ENCODE measurements at places on chromosomes 3 and 15. TPM values are rescaled to one million over a fixed set of nuclear protein-coding genes. Genes with fewer than 3 reads are reported as not detected.

DNA sequence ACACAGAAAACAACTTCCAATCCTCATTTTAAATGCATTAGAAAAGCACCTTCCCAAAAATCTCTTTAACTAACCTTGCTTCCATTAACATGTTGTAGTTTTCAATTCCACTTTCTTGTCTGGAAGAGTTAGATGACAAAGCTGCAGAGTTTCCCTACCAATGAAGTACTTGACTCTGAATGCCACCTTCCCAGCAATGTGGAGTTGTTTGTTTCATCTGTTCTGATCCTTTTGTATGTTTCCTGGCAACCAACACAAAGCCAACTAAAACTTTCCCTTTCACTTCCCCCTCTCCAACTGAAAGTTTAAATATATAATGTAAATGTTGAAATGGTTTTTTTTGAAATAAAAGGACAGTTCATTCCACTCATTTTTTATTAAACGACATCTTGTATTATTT lies at the start of gene WDR49:
Gene WDR49, minus strand, starts transcription at position 183 of the 400 bp plus-strand sequence. CDS start 517 bp downstream, outside the sequence.
- DNase-seq: no peak

DNA sequence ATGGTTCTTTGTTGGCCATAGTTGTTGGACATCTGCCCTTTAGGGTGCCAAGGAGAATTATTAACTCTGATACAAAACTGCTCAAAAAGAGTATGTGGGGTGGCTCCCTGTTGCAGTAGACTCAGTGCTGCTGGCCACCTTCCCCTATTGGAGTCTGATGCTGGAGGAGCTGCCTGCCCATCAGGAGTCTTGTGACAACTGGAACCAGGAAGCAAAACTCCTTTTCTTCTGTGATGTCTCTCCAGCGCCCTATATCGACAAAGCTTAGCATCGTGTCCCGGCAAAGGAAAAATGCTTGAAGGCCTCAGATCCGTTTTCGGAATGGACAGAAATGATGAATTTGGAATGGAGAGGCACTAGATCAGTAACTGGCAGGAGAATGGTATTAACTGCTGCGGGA lies 23.5 kb downstream of the PAK2 start:
- DNase-seq: no peak

SI gene
- total RNA-seq: not detected

GOLGA6L4 gene
- total RNA-seq: not detected

DNA sequence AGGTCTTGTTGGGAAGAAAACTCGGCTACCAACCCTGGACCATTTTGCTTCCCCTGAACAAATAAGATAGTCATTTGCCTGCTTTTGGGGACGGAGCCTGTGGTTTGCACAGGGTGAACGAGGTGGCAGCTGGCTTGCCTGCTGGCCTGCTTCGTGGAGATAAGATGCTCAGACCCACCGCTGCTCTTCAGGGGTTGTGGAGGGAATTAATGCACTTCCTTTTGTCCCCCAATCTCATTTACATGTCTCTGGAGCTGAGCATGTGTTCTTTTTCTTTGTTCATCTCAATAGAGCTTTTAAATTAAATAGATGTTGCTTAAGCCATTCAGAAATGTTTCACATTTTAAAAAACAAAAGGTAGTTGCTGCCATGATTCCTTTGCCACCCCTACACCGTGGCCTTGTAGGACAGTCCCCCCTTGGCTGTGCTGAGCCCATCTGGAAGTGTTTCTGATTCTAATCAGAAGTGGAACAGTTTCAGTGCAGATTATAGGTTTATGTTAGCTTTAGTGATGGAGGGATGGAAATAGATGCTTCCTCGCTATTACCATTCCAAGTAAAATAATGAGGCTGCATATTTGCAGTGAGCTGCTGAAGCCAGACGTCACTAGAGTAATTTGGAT lies 25.6 kb downstream of the APBA2 start:
- no peak for DNase-seq

- DNase-seq: no peak
Observed at GRCh38 chr15:91887321-91887720, 33.8 kb downstream of the SLCO3A1 start.

- no peak for DNase-seq
Observed at GRCh38 chr3:99639579-99639978, 1.2 kb downstream of the COL8A1 start.

- no peak for DNase-seq
Observed at GRCh38 chr15:89749054-89749453, 2.0 kb downstream of the MESP1 start.

DNA sequence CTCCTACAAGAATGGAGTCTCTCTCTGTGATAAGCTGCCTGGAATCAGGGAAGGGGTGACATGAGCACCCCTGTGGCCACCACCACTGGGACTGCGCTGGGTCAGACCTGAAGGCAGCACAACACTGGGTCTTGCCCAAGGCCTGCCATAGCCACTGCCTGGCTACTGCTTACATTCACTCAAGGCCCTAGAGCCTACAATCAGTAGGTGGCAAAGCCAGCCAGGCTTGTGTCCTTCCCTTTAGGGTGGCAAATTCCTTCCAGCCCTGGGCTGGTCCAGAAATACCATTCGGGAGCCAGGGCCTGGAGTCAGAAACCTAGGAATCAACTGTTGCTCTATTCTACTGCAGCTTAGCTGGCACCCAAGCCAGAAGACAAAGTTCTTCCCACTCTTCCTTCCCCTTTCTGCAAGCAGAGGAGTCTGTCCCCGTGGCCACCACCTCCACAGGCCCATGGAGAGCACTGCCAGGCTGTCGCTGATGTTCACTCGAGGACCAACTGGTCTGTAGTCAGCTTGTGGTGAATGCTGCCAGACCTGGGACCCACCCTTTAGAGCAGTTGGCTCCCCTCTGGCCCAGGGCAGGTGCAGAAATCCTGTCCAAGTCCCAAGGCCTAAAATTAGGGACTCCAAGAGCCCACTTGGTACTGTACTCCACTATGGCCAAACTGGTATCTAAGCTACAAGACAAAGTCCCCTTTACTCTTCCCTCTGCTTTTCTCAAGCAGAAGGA lies 307.4 kb downstream of the THSD4 start:
- DNase-seq: no peak

- no peak for DNase-seq
Observed at GRCh38 chr3:133512416-133513089, 60.9 kb upstream of the CDV3 start.

PAQR9 gene
- 2.5 TPM for total RNA-seq

TAGLN3 gene
- not detected for total RNA-seq
